ENCODE measurements at places on chromosomes 4 and X.

- no peak for DNase-seq
Measured at GRCh38 chrX:123013141-123013540, 170.9 kb upstream of the GRIA3 start.

GRCh38 chr4:117874216-117874615 lies 160.1 kb upstream of the NDST3 start:
- no peak for DNase-seq

DNA sequence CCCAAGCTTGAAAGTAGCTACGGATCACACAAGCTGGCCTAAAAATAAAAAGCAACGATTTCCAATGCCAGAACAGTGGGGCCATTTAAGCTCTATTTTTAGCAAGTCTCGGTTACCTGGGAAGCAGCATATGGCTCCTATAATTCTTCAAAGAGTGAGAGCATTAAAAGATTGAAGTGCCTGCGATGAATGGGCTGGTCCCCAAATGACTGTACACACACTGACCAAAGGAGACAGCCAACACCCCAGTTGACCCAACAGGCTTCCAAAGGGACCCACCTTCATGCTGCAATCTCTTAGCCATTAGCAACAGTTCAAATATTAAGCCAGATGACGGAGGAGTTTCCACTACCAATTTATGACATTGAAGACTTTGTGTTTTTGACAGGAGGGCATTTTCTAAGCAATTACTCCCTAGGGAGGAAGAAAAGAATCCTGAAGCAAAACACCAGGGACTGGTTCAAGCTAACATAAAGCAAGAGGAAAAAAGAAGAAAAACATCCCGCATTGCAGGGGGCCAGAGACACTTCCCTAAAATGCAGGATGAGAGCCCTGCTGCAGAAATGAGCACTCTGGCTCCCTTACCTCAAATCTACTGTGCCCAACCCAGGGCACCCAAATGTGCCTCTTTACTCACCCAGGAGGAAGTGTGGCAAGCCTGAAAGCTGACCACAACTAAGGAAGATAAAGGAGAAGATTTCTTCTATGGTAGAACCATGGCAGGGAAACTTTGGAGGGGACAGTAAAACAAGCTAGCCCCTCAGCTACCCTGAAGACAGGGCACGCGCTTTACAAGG lies 21.6 kb downstream of the SH3KBP1 start:
- DNase-seq: no peak

DNA sequence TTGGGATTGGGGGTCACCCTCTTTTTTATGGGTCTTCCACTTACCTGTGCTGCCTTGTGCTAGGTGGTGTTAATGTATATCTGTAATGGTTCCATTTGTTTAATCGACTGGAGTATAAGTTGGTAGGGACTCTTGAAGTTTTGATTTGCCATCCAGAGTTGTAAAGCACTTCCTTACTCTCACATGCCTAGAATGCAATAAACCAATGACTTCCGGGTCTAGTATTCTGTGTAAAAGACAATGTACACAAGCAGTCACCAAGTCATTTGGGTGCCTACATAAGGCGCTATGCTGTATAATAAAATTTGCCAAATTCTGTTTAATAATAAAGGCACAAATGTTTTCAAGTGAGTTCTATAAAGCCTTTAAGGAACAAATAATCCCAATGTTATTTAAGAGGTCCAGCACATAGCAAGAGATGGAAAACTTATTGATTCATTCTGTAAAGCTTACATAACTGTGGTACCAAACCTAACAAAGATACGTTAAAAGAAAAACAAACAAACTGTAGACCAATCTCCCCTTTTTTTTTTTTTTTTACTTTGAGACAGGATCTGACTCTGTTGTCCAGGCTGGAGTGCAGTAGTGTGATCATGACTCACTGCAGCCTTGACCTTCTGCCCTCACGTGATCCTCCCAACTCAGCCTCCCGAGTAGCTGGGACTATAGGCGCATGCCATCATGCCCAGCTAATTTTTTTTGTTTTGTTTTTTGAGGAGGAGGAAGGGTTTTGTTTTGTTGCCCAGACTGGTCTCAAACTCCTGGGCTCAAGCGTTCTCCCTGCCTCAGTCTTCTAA lies 41.5 kb upstream of the HPRT1 start:
- no peak for DNase-seq

GRCh38 chrX:153793291-153793690 lies 884 bp downstream of the IDH3G start:
- no peak for DNase-seq

DNA sequence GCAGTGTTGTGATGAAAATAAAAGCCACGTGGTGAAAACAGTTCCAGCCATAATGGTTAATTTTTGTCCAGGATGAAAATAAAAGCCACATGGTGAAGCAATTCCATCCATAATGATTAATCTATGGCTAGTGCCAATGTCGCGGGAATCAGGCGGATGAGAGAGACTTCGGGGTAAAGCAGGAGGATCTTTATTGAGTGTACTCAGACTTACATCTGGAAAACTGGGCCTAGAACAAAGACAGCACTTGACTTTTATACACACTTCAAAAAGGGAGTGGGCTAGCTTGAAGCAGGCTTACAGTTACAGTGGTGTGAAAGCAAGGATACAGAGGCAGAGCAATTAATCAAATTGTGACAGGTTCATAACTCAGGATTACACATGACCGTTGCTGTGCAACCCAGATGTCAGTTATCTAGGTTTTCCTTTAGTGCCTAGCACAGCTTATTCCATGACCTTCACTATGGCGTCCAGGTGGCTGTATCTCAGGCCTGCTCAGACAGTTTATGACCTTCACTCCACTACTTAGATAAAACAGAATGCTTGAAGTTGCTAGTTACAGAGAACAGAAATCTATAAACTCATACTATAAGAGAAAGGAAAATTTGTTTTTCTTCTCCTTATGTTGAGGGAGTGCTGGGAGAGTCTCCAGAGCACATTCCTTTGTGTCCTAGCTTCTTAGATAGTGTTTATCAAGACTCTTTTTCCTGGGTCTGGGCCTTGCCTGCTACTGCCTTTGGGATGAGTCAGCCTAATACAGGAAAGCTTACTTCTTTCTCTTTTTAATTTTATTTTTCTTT lies 5.9 kb upstream of the PLA2G12A start:
- no peak for DNase-seq

DNA sequence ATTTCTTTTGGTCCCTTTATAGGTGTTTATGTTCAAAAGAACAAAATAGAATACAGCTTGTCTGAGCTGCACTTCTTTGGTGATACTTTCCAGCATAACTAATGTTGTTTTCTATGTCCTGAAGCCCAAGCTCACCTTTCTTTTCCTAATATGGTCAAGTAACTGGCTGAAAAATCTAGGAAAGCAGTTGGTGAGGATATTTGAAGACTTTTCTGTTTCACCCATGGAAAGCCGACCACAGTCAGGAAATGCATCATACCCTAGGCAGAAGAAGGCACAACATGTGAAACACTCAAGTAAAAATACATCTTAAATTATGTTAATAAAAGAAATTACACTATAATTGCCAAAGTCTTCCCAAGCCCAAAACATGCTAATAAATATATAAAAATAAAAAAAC lies 337.0 kb downstream of the PDGFC start:
- no peak for DNase-seq

DNA sequence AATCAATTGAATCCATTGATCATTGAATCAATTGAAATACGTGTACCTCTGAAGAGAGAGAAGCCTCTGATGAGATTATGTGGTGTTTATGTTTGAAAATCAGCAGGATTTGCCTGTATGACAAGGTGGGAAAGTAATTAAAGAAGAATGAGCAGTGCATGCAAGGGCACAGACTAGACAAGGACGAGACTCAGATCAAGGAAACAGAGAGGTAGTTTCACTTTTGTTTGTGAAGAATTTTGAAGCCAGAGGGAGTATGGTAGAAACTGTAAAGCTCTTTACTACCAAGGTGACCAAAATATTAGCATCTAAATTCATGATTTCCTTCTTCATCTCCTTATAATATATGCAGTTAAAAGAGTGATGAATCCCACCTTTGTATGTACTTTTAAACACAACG lies 1830.0 kb upstream of the IGFBP7 start:
- DNase-seq: no peak

- no peak for DNase-seq
Measured at GRCh38 chr4:71009890-71010588, 16.6 kb downstream of the DCK start.

Data from BJ (cell line).